ENCODE measurements at places on chromosomes 3 and 15. TPM values are rescaled to one million over a fixed set of nuclear protein-coding genes. Genes with fewer than 3 reads are reported as not detected.
A peak's percentile ranks its signal among the peaks of the same experiment; 100 is the strongest.

GRCh38 chr15:51332206-51333147 is 5.9 kb downstream of the CYP19A1 start:
- no peak for DNase-seq

FAM81A gene
- total RNA-seq, result not detected

FILIP1L gene
- 0.10 TPM for total RNA-seq

DNA sequence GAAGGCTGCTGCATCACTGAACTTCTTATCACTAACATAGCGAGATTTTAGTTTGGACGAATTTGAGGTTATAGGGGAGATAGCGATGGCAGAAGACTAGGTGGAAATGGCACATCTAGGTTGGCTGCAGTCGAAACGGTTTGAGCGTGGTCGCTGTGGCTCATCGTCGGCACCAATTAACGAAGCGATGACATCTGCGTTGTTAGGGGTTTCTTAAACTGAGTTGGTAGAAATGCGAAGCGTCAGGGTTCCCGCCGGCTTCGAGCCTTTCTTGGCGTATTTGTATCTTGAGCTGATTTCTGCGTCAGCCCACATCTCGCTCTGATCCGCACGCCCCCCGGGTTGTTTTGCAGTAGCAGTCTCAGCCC is 319 bp downstream of the LNP1 start:
- peak; percentile 67 for DNase-seq

DNA sequence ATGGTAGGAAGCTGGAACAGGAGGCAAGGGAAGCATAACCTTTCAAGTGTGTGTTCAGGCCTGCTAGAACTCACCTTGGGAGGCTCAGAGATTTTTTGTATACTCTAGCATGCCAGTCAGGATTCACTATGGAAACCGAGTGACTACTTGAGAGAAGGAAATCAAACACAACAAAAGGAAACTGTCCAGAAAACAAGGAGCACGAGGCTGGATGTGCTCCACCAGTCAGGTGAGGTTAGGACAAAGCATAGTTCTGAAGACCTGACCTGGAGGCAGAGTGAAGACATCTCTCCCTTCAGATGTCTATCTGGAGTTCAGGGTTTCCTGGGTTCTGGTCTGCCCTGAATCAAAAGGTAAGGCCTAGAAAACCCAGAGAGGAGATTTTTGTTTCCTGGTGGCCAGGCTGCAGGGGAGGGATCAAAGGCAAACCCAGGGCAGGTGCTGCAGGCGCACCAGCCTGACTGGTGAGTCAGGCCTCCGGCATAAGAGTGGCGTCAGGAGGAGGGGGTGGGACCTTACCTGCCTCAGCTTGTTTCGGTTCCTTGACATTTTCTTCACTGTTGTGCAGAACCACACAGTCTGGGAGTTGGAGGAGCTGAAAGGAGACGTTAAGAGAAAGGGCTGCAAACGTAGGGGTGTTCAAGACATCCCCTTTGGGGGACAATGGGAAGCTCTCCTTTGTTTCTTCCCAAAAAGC is 52.2 kb upstream of the OSBPL11 start:
- no peak for DNase-seq

- DNase-seq, result no peak
Measured at GRCh38 chr15:67253549-67254237, 768 bp downstream of the AAGAB start.

DNA sequence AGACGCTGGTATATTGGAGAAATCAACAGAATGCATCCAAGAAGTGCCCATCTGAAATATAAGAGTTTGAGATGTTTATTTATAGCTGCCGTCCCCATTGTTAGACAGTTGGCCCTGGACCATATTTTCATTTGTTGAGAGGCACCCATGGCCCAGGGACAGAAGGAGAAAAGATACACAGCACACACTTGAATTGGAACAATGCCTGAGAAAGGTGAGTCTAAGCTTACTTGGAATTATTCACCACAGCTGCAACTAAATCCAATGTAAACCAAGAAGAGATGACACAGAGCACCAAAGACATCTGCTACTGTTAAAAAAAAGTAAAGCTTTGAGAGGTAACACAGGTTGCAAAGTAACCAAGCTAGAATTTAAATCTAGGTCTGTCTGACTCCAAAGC is 525.5 kb upstream of the NAALADL2 start:
- no peak for DNase-seq

DNA sequence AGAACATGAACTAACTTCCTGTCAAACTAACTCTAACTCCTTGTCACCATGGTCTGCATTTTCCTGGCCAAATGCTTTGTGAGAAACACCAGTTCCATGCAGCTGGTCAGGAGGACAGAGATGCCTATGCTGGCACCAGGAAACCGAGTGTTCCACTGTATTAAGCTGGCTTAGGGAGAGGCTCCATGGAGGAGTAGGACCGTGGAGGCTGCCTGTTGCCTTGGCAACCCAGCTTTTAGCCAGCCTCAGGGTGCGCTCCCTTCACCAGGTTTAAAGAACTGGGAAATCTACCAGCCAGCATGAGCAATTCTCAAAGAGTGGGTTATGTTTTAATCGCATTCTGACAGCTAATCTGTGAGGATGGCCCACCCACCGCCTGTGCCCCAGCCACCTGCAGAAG is 394.1 kb downstream of the OCA2 start:
- no peak for DNase-seq

- peak; percentile 43 for DNase-seq
Measured at GRCh38 chr3:38084334-38085310, 45.6 kb downstream of the DLEC1 start.

DNA sequence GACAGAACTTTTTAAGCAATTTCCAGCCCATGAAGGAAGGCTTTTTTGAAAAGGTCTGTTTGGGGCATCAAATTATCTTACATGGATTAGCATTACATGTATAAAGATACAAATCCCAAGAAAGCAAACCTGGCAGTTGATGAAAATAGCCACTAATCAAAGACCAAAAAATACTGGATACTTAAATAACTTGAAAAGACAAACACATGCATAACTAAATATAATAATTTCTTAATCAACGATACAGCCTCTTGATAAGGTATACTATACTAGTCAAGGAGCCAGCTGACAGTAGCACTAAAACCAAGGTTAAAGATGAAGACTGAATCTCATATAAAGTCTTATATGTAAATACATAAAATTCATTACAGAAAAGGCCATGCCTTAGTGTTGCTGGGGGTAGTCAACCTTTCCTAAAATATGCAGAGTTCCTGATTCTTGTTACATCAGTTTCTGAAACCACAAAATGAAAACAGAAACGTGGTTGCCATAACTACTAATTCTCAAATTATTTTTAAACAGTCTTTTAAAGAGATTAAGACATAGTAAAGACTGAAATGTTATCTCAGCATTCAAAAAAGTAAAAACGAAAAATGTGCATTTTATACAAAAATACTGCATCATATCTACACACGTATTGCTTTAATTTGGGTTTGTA is 2.0 kb downstream of the ANKRD28 start:
- DNase-seq, result no peak

GRCh38 chr3:48984663-48985062 is 5.4 kb upstream of the P4HTM start:
- no peak for DNase-seq

DNA sequence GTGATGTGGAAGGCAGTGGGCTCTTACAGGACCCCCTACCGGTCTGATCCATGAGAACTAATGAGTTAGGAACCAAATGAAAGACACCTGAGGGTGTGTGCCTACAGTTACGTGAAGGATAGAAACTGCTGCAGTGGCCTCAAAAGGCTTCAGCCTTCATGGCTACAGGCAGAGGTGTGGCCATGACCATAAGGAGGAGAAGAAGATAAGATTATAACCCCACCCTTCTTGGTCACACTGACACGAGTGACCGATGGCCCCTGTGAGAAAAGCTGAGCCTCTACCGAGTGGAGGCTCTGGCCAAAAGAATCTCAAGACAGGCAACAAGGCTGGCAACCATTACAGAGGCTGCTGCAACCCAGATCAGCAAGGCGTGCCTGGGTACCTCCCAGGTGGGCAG is 6.3 kb downstream of the RFT1 start:
- DNase-seq, result no peak

TUSC7 gene
- total RNA-seq, result not detected

GRCh38 chr3:29554566-29554965 is 273.7 kb downstream of the RBMS3 start:
- DNase-seq, result no peak

GRCh38 chr3:24678421-24678865 is 183.8 kb upstream of the THRB start:
- DNase-seq, result peak; percentile 45

All from activated CD4-positive, alpha-beta memory T cell treated with anti-CD3 and anti-CD28 coated beads for 36 hours (primary cell).